ENCODE measurements at places on chromosomes 12 and 14. TPM values are rescaled to one million over a fixed set of nuclear protein-coding genes. Genes with fewer than 3 reads are reported as not detected.
A peak's percentile ranks its signal among the peaks of the same experiment; 100 is the strongest.

DNA sequence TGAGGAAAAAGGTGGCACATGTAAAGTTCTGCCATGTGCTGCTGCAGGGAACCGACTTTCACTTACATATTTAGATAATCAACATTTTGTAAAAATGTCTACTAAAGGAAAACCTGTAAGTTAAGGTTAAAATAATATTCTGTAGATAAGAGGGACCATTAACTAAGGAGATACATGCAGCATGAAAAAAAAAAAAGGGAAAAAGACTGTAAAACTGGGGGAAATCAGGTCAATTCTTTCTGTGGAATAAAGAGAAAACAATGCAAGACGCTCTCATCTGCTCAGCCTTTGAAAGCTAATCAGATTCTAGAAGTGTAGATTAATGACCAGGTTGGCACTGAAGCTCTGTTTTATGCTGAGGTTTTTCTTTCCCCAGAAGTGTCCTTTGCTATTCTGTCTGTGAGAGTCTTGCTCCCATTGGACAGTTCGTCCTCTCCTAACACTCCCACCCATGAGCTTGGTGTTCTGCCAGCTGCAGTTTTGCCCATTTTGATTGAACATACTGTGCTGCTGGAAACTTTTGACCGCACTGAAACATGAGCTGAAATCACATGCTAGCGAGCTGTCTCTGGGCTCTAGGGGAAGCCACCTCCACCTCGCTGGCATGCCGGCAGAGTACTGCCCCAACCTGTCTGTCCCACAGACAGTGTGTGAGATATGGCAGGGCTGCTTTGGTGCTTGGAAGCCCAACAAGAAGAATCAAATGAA lies 39.7 kb downstream of the PPTC7 start:
- peak; percentile 25 for DNase-seq

DNA sequence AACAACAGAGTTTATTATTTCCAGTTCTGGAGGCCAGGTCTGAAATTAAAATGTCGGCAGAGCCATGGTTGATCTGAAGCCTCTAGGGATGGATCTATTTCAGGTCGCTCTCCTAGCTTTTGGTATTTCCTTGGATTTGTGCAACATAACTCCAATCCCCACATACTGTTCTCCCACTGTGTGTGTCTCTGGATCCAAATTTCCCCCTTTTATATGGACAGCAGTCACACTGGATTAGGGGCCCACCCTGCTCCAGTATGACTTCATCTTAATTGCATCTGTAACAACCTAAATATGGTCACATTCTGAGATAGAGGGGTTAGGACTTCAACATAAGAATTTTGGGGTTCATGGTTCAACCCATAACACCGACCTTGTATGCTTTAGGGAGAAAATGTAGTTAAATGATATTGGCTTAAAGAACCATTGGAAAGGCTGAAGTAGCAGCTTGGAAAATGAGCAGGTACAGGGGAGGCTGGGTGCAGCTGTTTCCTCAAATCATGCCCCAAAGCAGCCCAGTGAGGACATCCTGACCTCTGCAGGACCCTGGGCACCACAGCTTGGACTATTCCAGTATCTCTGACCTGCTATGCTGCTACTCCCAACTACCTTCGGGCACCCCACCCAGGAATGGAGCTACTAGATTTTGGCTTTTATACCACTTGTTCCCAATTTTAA lies 13.9 kb upstream of the MDM2 start:
- no peak for DNase-seq

Gene ASPG
- polyA plus RNA-seq = 2.5 TPM

Gene ATXN7L3B
- polyA plus RNA-seq = 42.2 TPM

GRCh38 chr12:32159925-32160324 lies 53.3 kb downstream of the BICD1 start:
- DNase-seq = no peak

DNA sequence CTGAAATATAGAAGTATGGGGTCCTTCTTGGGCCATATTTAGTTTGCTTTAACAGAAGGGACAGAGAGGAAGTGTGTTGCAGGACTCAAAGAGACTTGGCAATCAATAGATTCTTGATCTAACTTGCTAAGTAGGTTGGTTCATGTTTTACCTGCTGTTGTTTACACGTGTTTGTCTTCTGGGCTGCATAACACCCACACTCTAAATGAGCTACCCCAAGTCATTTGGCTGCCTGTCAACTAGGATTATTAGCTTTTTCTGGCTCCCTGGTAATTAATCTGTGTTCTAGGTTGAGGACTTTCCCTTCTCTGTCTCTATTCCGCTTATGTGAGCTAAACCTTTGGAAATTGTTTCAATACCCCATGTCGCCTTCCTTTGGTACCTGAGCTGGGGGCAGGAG lies 10.1 kb upstream of the TBPL2 start:
- DNase-seq = no peak

DNA sequence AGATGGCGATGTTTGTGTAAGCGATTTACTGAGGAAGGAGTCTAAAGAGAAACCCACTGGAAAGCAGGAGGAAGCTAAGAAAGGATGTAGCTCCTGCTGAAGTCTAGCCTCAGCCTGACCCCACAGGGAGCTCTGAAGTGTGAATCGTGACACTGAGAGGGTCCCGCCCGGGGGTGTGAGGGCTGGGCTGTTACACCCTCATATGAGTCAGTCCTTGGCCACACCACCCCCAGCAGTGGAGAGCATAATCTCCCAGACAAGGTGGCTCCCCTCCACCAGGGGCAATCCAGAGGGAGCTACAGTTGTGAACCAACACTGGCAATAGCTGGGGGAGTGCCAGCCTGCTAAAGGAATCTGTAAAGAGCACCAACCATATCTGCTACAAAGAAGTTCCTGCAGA lies 31.5 kb downstream of the SVOP start:
- no peak for DNase-seq

DNA sequence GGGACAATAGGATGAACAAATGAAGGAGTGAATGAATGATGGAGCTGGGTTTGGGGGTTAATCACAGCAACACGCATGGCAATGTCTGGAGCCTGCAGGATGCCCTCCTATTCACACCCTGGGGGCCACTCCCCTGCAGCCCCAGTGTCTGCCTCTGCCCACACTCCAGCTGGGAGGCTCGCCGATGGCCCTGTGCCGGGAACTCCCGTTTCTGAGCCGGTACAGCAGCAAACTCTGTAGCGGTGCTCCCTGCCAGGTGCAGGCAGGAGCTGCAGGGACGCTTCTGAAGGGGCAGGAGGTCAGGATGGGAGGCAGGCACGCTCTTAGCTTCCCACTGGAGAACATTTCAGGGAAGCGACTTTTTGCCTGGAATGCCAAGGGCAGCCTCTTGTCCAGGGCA lies 55.4 kb upstream of the NCOR2 start:
- no peak for DNase-seq

DNA sequence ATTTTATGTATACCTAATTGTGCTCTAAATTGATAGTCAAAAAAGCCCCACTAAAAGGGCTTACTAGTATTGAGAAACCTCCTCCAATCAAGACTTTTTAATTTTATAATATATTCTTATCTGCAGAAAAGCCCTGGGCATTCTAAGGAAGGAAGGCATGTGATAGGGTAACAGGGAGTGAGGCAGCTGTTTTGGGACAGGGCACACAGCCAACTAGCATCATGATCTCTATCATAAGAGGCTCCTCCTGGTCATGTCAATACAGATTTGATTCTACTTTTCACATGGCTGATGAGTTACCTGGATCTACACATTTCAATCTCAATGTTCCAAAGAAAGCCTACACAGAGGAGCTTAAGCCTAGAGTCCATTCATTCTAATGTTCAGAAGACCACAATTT lies 9.1 kb downstream of the ADAM20 start:
- no peak for DNase-seq

GRCh38 chr14:104697317-104697703 lies 7.9 kb downstream of the INF2 start:
- no peak for DNase-seq

- DNase-seq = no peak
Observed at GRCh38 chr14:99937475-99938244, 127.6 kb upstream of the EVL start.

GRCh38 chr14:47194055-47194454 lies 481.4 kb downstream of the MDGA2 start:
- no peak for DNase-seq

- no peak for DNase-seq
Observed at GRCh38 chr12:85588221-85588620, 248.0 kb downstream of the RASSF9 start.

- no peak for DNase-seq
Observed at GRCh38 chr12:43937947-43938346, 102.1 kb downstream of the TMEM117 start.

Gene OR4Q2
- not detected for polyA plus RNA-seq

Gene CAPS2
- polyA plus RNA-seq = 2.1 TPM

DNA sequence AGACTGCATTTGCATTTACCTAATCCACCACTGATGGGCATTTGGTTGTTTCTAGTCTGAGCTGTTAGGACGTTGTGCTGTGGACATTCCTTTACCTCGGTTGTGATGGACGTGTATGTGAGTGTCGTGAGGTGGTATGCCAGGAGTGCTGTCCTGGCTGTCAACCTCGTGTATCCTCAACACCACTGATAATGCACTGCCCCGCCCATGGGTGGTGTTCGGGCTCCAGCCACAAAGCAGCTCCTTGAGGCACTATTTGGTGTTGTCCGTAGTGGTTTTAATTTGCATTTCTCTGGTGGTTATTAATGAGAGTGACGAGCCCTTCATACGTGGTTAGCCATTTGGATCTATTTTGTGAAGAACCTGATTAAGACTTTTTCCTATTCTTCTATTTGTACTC lies 87.6 kb downstream of the PPP2R5C start:
- no peak for DNase-seq

Gene GALNT6
- 0.23 TPM for polyA plus RNA-seq

DNA sequence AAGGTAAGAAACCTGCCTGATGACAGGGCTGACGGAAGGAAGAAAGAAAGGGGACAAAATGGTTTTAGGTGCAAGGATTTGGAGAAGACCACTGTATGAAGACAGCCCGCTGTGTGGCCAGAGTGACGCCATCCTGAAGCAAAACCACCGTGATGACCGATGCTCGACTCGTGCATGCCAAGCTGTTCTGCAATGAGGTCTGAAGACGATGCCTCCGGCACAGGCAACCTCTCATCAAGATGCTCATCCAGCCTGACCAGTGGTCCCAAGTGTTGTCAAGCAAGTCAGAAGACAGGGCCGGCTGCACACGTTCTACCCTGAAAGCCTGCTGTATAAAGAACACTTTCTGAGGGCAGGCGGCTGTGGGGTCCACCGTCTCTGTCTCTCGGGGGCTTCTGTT lies 34.8 kb downstream of the STX2 start:
- no peak for DNase-seq

Gene GLT8D2
- 51.9 TPM for polyA plus RNA-seq

DNA sequence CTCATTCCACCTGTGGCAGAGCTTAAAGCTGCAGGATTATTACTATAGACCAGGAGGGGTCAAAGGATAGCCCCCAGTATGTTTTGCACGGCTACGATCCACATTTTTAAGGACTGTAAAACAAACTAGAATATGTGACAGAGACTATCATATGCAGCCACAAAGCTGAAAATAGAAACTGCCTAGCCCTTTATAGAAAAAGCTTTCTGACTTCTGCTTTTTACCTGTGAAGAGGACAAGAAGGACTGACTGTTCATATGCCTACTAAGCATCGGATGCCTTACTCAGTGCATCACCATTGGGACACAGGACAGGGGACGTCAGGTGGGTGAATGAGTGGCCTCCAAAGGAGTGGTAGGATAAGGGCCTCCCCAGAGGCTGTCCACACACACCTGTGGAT lies 29.8 kb downstream of the SPTB start:
- no peak for DNase-seq

DNA sequence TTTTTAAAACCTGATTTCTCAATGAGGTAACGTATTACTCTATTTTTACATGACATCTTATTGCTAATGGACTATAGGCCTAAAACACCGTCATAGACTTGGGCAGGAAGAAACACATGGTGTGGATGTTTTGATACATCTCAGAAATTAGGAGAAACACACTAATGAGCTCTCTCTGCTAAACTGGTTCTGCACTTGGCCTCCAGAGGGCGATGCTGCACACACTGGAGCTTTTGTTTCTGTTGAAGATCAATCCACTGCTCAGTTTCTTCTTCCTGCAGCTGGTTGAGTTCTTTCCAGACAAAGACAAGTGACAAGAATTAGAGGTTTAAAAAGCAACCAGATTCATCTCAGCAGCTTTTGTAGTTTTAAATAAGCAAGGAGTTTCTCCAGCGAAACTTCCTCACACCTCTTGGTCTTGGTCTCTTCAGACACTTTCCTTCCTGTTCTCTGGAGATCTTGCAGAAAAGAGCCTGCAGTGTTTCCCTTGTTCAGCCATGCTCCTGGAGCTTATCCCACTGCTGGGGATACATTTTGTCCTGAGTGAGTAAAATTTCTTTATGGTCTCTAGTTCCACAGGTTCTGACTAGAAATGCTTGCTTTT lies 178.5 kb upstream of the OR4E1 start:
- no peak for DNase-seq

DNA sequence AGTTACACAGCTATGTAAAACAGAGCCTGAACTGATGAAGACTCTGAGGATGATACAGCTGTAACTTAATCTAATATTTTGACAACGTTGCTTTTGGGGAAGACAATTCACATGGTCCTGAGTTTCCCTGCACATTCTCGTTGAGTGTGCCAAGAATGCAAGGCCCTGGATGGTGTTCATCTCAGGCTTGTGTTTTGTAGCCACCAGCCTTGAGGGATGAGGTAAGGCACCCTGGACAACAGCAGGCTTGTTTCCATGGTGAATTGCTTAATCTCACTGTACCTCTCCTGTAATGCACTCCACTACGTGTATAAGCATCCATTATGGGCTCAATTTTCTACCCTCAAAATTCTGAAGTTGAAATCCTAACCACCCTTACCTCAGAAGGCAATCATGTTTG lies 2.1 kb downstream of the CATSPERB start:
- no peak for DNase-seq

DNA sequence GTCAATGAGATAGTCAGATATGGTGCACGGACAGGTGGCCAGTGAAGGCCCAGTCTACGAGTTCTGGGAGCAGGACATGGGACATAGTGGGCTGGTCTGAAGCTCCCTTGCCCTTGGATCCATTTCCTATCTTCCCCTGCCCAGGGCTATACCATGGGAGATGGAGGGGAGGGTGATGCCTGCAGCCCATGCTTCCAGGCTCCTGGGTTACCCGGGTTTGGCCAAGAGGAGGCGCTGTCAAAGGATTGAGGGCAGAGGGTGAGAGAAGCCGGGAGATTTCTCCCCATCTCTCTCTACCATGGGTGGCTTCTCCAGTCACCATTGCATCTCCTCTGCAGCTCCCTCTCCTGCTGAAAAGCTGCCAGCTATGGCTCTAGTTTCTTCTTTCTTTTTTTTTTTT lies 52.8 kb upstream of the LHX5 start:
- no peak for DNase-seq

Gene IKZF4
- 9.4 TPM for polyA plus RNA-seq

DNA sequence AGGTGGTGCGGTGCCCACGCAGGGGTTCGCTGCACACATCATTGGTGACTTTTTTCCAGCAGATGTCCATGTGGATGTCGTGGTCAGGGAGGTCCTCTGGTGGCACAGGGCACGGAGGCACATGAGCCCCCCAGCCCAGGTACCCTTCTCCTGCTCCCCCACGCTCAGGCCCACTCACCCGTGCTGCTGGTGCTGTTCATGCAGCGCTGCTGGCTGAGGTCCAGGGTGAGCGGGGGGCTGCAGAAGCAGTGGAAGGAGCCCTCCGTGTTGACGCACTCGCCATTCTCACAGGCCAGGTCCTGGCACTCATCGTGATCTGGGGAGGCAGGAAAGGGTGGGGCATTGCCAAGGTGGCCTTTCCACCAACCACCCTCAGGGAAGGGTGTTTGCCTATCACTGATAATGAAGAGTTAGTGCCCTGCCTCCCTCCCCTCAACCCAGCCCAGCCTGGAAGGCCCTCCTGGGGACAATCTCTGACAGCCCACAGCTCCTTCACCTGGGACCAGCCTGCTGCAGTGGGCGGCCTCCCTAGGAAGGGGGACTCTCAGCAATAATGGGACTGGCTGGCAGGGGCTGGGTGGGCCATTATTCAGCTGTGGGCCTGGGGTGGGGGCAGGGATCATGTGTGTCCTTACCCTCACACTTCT lies 9.8 kb downstream of the ISCA2 start:
- DNase-seq = no peak
